ENCODE measurements at places on chromosomes 11 and 22. TPM values are rescaled to one million over a fixed set of nuclear protein-coding genes. Genes with fewer than 3 reads are reported as not detected.

DNA sequence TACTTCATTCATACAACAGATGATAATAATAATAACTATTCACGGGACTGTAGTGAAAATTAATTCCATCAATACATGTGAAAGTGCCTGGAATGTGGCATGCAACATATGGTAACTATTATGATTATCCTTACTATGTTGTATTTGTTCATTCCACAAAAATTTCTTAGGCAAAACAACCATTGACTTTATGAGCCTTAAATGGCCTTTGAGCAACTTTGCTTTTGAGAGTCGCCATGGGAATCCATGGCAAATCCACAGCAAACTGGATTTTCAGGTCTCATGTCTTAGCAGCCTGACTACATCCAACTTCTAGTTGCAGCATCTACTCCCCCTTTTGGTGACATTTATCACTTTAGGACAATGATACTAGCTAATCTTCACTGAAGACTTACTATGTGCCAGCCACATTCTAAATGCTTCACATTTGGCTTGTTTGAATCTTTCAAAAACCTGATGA is 56.8 kb downstream of the SLC1A2 start:
- DNase-seq = no peak

PDE2A gene
- 12.7 TPM for polyA plus RNA-seq

FXYD6 gene
- 122 TPM for polyA plus RNA-seq

SCGB1A1 gene
- not detected for polyA plus RNA-seq

DNA sequence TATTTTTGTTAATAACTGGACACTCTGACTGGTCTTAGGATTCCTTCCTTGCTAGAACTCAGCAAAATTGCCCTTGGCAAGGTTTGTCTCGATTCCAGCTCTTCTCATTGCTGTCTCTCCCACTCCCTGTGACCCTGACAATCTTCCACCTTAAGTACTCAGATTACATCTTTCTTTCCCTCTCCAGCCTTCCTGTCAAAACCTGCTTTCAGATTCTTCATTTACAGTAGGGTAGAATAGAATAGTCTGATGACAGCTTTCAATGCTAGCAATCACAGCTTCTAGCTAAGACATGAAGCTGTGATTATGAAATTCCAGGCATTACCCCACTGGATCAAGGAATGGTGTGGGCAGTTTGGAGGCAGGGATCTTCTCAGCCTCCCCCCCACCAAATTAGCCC is 39.2 kb upstream of the LMO2 start:
- DNase-seq = no peak

WNT11 gene
- polyA plus RNA-seq = 17.3 TPM

GRCh38 chr11:29334776-29335130 is 682.1 kb downstream of the KCNA4 start:
- DNase-seq = no peak

- no peak for DNase-seq
Measured at GRCh38 chr22:38051900-38052862, 5.0 kb upstream of the PICK1 start.

GRCh38 chr11:104918113-104918824 is 20.0 kb upstream of the CASP12 start:
- DNase-seq = no peak

OR51B5 gene
- 0.81 TPM for polyA plus RNA-seq

DNA sequence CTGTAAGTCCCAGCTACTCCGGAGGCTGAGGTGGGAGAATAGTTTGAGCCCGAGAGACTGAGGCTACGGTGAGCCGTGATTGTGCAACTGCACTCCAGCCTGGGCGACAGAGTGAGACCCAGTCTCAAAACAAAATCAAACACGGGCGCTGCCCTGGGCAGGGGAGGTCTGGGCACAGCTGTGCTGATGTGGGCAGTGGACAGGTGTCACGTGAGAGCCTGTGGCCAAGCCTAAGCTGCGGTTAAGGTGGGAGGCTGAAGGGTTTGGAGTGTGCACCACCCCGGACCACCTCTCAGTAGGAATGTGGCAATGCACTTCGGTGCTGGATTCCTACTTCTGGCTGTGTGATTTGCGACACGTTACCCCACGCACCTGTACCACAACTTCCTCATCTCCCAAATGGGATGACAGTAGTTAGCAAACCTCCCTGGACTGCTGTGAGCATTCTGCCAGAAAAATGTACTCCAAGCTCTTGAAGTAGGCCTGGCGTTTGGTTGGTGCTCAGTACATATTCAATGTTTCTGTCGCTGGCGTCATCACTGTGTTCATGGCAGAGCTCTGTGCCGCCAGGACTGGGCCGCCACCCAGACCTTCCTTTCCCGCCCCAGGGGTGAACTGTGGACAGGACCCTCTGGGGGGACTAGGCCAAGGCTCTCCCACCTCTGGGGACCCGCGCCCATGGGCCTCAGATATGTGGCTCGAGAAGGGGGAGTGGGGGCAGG is 807 bp upstream of the ZNF74 start:
- no peak for DNase-seq
